Smooth muscle cell of the brain vasculature (primary cell): ENCODE measurements at places on chromosomes 2 and 18.

- no peak for DNase-seq
These were observed 336 bp downstream of the THNSL2 start for GRCh38 chr2:88170472-88170892.

DNA sequence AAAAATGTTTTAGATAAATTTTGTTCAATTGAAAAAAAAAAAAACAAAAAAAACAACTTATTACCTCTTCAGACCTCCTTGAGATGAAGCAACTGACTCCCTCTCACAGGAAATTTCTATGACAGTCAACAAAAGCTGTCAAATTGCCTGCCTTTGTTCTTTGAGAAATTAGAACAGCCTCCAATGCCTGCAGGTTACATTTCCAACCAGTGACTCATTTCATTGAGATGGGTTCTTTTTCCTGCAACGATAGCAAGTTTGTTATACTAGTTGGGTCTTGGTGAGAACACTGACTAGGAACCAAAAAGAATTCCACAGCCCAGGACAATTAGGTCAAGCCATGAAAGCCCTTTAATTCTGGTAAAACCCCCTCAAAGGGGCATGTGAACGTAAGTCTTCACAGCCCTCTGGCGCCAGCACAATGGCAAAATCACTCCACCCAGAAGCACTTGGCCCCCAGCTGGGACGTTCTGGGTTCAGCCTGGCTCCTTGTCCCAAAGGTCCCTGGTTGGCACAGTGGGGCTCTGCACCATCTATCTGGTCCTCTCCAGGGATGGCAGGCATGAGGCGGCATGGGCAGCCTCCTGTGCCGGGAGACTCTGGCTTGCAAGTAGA is 87.0 kb downstream of the SPP2 start:
- no peak for DNase-seq

- DNase-seq, result no peak
These were observed 177.1 kb upstream of the HDAC4 start for GRCh38 chr2:239577935-239578334.

DNA sequence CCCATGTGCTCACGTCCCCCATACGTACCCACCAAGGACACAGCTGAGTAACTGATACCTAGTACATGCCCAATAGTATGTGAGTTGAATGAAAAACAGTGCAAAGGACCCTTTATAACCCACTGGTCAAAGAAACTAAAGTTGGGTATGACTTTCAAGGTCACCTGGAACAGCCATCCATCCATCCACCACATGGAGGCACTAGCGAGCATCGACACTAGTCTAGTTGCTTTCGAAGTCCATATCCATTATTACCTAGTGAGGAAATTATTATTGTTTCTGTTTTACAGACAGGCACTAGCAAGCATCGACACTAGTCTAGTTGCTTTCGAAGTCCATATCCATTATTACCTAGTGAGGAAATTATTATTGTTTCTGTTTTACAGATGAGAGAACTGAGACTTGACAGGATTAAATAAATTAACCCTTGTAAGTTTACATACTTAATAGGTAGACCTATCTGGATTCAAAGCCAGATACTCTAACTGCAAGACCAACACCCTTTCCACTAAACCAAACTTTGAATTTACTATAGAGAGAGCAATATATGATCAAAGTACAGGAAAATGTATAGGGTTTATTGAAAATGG is 233.7 kb downstream of the METTL4 start:
- no peak for DNase-seq

GRCh38 chr2:11026286-11026921 is 114.7 kb downstream of the KCNF1 start:
- no peak for DNase-seq

DNA sequence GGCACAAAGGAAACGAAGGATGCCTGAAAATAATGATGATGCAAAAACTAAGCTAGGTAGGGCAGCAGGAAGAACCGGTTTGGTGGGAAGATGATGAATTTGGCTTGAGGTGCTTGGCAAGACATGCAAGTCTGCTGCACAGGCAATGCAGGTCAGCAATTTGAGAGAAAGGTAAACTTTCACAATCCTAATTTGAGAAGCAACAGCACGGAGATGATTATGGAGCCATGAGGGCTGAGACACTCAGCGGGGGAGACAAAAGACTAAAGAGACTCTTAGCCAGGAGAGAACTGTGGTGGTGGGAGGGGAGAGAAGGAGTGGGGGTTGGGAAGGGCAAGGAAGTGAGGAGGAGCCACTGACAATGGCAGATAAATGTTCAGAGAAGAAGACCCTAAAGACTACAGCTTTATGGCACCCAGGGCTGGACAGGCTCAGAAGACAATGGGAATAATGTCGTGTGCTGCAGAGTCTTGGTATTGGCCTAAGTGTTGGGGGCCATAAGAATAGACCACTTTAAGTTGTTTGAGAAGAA is 19.4 kb upstream of the RNF149 start:
- no peak for DNase-seq

GRCh38 chr2:78411303-78411702 is 614.2 kb upstream of the REG3G start:
- no peak for DNase-seq

- DNase-seq, result no peak
These were observed 265.5 kb downstream of the CYRIA start for GRCh38 chr2:16400127-16400623.

DNA sequence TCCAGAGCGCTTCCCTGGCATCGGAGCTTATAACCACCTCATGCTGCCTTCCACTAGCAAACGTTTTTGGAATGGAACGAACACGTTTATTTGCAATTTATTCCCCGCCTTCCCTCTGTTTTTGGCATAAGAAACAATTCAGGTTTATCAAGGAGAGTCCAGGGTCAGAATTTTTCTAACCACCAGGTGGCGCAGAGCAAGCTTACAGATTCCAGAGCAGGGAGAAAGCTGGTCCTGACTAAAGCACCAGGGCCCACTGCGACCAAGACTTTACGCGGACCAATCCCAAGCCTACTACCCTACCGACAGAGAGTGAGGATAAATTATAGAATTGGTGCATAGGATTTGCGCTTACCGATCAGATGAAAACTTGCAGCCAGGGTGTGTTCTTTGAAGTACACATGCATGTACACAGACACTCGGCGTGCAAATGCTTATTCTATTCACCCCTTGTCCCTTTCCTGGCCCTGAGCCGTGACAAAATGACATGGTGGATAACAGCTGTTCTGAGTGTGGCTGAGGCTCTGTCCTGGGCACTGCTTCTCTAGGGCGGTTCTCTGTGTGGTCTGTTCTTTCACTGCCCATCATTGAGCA is 34.7 kb downstream of the NAPG start:
- DNase-seq, result peak; percentile 50

DNA sequence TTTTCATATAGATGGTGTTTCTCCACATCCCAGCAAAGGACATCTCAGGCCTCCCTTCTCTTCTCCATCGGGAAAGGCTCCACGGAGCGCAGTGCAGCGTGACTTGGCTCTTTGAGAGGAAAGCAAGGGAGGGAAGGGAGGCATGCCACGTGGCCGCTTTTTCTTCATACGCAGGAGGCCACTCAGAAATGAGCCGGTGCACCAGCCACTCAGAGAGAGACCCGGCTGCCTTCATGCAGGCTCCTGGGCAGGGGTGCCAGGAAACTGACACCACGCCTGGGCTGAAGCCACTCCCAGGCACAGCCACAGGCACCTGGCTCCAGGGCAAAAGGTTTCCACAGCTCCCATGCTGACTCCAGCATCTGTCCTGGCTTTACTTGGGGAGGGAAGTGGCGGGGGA is 11.1 kb upstream of the LOXHD1 start:
- DNase-seq, result no peak

- no peak for DNase-seq
These were observed 947 bp downstream of the ITSN2 start for GRCh38 chr2:24359129-24360049.

- no peak for DNase-seq
These were observed 43.0 kb upstream of the PID1 start for GRCh38 chr2:229314117-229314516.

DNA sequence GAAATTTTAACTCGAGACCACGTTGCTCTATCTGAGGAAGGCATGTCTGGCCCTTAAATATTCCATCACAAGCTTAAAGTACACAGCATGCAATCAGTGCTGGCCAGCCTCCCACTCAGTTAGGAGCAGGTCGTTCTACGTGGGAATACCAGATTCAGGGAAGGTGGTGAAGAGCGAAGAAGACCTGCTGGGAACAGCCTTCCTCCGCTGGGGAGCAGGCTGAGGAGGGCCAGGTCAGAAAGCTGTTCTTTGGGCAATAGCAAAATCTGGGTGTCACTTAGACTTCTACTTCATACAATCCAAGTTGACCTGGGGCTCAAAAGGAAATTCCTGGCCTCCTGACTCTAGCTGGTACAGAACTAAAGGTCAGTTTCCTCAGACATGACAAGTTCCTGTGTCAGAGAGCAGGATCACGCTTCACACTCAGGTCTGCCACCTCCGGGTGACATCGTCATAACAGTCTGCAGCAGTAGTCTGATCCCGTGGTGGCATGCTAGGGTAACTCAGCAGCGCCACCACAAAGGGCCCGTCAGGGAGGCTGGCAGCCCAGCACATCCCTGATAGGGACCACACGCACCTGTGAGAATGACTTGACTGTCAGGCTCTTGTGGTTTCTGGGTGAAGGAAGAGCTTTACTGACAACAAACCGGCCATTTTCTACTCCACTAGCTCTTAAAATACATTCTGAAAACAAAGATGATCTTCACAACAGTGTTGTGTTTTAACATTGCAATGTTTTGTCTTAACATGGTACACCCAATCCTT is 35.2 kb upstream of the NAPG start:
- no peak for DNase-seq

GRCh38 chr2:203584784-203585183 is 49.7 kb upstream of the RAPH1 start:
- DNase-seq, result no peak

DNA sequence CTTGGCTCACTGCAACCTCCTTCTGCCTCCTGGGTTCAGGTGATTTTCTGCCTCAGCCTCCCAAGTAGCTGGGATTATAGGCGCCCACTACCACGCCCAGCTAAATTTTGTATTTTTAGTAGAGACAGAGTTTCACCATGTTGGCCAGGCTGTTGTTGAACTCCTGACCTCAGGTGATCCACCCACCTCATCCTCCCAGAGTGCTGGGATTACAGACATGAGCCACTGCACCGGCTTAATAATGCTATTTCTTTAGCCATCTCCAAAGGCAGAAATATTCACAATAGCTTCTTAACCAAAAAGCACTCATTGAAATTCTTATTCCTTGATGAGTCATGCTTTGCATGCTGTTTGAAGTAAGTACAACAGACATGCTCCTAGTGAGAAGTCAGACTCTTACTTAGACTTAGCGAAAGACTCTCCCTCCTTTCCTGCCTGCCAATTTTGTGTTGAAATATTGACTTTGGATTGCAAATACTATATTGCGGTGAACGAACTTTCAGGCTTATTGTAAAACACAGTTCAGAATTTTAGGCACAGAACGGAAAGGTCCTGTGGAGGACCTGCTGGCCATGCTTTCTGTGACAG is 4.4 kb downstream of the ACTR3 start:
- DNase-seq, result peak; percentile 62

DNA sequence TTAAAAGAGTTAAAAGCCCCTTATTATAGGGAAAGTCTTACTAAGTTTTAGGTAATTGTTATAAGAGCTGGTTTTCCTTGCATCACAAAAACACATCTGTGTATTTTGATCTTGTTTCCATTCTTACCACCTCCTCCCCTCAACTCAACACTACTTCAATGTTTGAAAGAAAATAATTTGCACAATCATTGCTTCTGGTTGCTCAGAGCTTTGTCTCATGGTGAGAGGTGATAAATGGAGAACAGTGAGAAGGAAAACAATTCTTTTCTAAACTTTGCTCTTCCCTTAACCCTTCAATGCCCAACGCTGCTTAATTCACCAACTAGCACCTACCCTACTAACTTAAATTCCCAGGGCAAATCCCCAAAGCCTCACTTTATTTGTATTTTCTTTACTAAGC is 268.1 kb upstream of the LINC00305 start:
- DNase-seq, result no peak

GRCh38 chr2:144084114-144084661 is 435.7 kb downstream of the ZEB2 start:
- DNase-seq, result peak; percentile 45

DNA sequence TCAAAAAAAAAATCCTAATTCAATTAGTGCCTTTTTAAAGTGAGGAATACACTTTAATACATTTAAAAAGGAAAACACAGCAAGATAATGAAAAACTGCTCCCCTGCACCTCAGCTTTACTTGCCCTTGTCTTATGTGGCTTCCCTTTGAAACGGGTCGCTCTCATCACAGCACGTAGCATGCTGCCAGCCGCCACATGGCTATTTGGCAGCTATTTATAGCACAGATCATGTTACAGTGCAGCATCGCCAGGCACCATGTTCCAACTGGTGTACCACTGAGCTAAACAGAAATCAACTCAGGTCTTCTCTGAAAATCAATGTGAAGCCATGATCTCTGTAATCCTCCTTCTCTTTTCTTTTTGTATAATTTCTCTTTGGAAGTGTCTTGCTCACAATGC is 65.1 kb downstream of the TMEM182 start:
- no peak for DNase-seq

GRCh38 chr2:66874411-66874810 is 439.5 kb downstream of the MEIS1 start:
- no peak for DNase-seq

DNA sequence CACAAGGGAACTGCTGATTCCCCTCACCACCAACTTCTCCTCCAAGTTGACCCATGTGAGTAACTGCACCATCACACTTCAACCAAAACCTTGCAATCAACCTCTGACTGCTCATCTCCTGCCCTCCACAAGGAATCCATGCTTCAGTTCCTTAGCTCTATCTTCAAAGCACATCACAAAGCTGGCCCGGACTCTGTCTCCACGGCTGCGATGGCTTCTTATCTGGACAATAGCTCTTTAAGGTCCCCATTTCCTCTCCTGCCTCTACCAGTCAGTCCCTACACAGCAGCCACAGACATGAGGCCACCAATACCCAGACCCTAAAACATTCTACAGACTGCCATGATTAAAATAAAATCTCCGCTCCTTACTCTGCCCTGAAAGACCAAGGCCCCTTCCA is 25.7 kb downstream of the MBOAT2 start:
- DNase-seq, result no peak

GRCh38 chr2:11521775-11522174 is 12.1 kb upstream of the GREB1 start:
- no peak for DNase-seq

GRCh38 chr2:157439824-157440186 is 4.1 kb downstream of the CYTIP start:
- DNase-seq, result no peak

GRCh38 chr2:105802587-105802986 is 57.9 kb downstream of the NCK2 start:
- no peak for DNase-seq

DNA sequence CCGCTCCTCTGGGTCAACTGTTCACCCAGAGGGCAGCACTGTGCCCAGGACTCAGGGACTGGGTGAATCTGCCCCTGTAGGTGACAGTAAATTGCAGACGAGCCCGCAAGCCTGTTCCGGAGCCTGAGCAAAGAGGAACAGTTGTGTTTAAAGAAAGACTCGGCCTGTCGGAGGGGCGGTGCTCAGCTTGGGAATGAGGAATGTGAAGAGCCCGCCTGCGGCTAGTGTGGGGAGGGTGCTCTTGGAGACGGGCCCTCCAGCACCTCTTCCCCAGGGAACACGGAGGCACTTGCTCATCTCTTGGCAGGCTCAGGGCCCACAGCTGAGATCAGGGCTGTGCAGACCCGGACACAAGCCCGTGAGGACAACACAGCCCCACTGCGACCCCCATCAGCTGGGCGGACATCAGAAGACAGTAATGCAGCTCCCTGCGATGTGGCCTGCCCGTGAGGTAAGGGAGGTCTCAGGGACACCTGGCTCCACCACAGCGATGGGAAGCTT is 299.0 kb downstream of the NDUFA10 start:
- DNase-seq, result no peak

- DNase-seq, result no peak
These were observed 48.1 kb downstream of the LHCGR start for GRCh38 chr2:48707466-48707865.
